ENCODE measurements at places on chromosomes 5 and 9.

DNA sequence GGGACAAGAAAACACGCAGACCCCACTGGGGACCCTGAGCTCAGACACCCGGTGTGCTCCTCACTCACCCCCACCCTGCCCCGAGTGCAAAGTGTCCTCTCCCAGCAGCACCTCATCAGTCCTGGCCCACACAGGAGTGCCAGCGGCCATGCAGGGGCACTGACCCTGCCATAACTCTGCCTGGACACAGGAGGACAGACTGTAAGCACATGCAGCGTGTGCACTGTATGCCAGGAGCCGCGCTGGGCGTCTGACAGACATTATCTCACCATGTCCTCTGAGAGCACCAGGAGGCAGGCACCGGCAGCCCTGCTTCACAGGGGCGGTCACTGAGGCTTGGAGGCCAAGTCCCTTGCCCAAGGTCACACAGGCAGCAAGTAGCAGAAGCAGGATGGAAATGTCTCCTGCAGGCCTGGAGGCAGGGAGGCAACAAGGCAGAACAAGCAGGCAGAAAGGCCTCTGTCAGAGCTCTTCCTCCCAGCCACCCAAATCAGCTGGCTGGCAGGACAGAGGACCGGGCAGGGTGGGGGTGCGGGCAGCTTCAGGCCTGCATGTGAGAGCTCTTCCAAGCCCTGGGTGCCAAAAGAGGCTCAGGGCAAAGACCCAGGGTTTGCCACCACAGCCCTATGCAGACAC is 8.4 kb downstream of the EEIG1 start:
- no peak for DNase-seq

DNA sequence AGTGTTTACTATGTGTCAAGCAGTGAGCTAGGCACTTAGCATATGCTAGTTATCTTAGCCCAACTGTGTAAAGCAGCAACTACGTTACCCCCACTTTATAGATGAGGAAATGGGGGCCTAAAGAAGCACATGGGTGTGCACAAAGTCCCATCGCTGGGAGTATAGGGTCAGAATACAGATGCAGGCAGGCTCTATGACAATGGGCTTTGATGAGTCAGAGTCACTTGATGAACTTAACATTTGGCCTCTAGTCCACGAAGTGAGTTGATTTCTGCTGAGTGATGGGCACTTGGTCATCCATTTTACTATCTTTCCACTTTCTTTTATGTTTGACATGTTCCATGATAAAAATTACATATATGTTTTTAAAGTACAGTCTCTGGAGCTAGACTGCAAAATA is 204.3 kb downstream of the TRIM32 start:
- no peak for DNase-seq

DNA sequence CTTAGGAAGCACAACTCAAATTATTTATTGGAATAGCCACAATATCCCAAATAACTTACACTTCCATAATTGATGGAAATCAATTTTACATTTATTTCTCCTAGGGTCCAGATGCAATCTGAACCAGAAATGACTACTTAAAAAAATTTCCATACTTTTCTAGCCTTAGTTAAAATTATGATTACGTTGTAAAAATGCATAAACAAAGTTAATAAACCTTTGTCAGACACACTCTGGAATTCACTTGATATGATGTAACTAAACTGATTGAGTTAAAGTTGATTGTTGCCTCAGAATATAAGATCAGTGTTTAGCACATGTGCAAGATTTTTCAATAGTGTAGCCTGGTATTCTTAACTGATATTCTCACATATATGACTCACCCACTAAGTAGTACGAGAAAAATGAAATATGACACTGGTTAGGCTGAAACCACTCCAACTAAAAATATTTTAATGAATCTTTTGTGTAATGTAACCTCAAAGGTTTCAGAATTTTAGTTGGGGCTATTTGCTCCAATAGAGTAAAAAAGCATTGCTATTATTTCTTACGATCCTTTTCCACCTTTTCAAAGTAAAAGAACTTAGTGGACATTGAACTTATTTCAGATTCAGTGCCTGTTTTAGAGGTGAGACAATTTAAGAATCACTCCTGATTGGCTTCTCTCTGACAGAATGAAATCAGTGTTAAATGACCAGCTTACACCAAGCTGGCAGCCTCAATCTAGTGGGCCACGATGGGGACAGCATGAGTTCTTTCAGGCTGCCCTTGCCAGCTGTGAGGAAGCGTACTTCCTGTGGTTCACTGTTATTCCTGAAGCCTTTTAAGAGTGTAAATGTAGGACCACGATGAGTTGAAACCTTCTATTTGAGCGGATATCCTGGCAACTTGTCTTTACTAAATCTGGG is 277.2 kb upstream of the CDH9 start:
- DNase-seq: no peak

- no peak for DNase-seq
These were observed 27.5 kb downstream of the PTGES2 start for GRCh38 chr9:128099932-128100491.

DNA sequence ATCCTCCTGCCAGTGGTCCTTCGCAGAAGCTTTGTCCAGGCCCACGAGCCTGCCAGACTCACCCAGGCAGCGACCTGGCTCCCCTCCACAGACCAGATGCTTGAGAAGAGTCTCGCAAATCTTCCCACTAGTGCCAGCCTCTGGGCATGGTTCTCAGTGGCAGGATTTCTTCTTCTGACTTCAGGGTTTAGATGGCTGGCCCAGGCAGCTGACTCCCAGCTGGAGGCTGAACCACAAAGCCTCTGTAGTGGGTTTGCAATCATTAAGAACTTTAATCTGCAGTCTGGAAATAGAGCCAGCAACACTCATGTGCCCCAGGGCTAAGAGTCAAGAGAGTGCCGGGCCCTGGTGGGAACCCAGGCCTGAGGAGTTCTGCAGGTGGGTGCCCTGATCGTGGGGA is 90.6 kb upstream of the ICE1 start:
- no peak for DNase-seq

DNA sequence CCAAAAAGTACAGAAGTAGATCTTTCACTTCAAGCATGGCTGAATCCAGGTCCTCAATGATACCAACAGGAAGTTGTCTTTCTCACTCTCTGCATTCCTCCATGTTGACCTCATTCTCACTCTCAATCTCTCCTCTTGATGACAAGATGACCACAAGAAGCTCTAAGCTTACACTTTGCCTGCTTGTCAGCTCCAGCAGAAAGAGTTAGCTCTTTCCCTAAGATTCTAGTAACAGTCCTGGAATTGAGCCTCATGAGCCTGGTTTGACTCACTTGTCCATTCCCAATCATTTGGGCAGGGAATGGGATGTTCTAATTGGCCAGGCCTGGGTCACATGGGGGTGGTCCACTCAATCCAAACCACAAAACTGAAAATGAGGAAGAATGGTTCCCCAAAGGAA is 3.3 kb upstream of the CLTA start:
- DNase-seq: no peak

- no peak for DNase-seq
These were observed 970.9 kb downstream of the EFNA5 start for GRCh38 chr5:106699796-106700195.

DNA sequence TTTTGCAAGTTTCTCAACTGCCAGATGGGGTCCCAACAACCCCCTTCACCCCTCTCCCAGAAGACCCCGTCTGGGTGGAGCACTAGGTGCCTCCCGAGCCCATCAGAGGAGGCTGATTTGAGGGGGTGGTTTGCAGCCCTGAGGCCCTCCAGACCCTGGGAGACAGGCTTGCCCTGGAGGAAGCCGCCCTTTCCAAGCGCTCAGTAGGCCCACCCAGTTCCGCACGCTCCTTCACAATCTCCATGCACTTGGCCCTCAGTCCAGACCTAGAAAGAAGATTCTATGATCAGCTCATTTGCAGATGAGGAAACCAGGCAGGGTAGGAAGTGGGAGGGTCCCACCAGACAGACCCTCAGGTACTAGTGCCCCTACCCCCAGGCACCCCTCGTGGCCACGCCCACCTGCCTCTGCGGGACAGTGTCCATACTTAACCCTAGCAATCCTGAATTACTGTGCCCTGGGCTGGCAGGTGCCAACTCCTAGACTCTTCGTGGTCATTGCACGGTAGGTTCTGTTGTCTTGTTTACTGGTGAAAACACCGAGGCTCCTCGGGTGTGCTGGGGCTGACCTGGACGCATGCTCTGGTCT is 22.3 kb downstream of the OR2V1 start:
- DNase-seq: no peak

- no peak for DNase-seq
These were observed 32.6 kb downstream of the FNBP1 start for GRCh38 chr9:130010151-130010988.

DNA sequence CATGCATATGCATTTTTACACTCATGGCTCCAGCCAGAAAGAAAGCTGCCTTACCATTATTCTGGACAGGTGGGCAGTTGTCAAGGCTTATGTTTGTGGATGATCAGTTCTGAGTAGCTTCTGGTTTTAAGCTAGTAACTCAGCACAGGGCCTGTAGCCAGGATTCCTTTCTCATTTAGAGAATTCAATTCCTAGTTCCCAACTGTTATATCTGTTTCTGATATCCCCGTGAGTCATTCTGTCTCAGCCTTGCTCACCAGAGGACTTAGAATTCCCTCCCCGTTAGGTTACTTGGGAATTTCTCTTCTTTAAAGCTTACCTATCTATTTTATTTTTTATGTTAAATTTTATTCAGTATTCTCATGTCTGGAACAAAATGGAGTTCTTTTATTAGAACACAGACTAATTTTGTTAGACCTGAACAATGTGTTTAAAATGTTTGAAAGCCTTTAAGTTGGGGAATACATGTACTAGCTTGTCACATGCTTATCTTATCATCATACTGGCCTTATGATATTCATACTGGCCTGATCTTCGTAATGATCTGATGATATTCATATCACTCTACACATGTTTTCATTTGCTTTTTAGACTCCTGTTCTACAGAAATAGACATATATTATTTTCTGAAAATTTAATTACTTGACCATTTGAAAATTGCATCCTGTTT is 47.1 kb downstream of the CAST start:
- no peak for DNase-seq

DNA sequence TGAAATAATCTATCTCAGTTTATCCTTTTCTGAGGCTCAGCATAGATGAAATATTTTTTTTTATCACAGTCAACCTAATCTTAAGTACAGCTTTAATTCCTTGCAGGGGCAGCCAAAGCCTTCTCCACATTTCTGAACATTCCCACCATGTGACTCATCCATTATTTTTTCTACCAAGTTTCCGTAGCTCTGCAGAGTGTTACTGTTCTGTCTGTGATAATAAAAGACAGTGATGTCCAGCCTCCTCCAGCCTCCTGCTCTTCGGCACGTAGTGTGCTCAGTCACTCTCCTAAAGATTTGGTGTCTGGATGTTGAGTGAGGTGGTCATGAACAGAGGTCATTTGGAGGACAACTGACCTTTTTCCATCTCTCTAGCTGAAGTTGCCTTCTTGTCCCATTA is 338.1 kb upstream of the ADAMTS16 start:
- no peak for DNase-seq
